ENCODE measurements at places on chromosomes 3 and 15.
A peak's percentile ranks its signal among the peaks of the same experiment; 100 is the strongest.

- no peak for DNase-seq
Observed at GRCh38 chr15:32747921-32748342, 30.1 kb downstream of the GREM1 start.

DNA sequence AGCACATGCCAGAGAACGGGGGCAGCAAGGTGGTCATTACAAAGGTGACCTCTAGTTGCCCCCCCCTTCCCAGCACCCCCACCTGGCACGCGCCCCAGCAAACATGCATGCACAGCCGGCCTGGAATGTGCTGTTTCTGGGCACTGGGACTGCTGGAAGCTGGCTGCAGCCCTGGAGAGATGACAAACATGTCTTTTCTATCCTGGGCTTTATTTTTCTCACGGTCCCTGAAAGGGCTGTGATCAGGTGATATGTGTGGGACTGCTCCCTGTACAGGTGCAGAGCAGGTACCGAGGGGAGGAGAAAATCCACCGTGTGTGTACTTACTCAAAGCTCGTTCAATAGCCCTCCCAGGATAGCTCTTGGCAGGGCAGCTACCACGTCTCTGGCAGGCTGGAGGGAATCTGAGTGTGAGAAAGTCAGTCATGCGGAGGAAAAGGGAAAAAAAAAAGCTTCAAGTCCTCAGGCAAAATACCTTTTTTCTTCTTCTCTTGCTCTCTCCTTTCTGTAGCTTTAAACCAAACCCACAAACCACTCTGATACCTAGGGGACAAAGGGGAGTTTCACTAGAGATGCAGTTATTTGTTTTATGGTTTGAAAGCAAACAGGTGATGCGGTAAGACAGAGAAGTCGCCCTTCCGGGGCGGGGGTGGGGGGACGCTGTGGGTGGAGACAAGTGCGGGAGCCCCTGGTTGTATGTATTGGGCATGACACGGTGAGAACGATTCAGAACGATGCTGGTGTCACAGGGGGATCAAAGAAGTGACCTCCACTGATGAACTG is 5.0 kb upstream of the HES1 start:
- DNase-seq: peak; percentile 23

- DNase-seq: no peak
Observed at GRCh38 chr3:151404316-151404715, 19.8 kb upstream of the P2RY12 start.

DNA sequence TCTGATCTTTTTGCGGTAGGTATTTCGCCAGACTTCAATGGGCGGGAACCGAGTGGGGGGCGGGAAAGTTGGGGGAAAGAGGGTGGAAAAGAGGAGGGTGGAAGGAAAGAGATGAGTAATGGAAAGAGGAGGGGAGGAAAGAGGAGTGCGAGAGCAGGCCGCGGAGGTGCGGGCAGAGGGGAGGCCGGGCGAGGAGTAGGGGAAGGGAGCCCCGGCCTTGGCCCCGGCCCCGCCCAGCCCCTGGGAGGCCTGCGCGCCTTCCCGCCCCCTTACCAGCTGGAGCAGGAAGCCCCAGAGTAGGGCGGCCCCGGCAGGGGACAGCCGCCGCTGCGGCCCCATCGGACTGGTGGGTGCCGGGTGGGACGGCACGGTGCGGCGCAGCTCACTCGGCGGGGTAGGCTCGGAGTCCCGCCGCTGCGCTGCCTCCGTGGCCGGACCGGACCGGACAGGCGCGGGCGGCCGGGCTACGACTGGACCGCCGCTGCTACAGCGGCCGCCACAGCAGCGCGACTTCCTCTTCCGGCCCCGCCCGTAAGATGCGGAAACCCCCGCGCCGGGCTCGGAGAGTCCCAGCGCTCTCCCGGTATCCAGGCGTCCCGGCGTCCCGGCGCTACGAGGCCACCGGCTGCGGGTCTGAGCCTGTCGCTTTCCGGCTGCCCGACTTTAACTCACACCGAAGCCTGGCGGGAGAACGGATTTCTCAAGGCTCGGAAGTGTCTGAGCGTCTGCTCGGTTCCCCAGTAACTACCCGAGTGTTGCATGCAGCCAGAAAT is at the start of gene SPPL2A:
SPPL2A (minus strand) TSS at position 512 of the 773 bp plus-strand sequence; CDS start at position 339, 173 bp downstream.
- DNase-seq: peak; percentile 80

DNA sequence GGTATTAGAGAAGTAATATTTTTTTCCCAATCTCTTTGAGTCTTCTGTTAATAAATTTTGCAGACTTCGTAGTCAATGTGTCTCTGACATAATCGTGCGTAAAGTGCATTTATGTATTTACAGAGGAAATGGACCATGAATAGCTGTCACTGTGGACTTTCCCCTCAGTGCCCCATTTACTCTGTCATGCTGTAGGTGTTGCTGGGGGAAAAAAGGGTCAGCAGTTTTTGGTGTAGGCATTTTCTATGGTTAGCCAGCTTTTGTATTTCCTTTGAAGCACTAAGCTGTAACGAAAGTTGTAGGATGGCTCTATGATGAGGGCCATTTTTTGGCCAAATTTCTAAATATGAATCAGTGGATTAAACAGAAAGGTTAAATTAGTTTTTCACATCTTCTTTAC is 598.4 kb downstream of the FGF12 start:
- no peak for DNase-seq

- no peak for DNase-seq
Observed at GRCh38 chr3:78972617-78973301, 795.0 kb downstream of the ROBO1 start.

DNA sequence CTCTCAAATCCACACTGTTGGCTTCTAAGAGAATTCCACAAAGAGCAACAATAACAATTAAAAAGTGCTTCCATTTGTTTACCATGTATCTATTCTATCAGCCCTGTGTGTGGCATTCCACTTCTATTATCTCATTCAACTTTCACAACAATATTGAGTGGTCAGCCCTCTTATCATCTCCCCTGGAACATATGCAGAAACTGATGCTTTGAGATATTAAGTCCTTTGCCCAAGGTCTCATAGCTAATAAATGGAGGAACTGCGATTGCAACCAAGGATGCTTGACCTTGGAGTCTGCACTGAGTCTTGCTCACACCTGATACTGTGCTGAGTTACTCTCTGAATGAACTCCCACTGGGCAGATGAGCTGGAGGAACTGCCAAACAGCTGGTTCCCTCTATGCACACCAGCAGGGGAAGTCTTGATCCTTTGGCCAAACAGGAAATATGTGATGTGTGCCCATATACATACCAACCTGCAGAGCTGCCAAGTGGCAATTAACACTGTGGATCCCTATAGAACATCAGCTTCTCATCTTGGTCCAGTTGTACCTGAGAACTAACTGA is 144.7 kb upstream of the WNT5A start:
- DNase-seq: no peak

- DNase-seq: no peak
Observed at GRCh38 chr3:46242120-46242519, at the start of gene CCR3. CCR3 (plus strand) TSS chr3:46242460; CDS start chr3:46265159, 22,699 bp downstream.

DNA sequence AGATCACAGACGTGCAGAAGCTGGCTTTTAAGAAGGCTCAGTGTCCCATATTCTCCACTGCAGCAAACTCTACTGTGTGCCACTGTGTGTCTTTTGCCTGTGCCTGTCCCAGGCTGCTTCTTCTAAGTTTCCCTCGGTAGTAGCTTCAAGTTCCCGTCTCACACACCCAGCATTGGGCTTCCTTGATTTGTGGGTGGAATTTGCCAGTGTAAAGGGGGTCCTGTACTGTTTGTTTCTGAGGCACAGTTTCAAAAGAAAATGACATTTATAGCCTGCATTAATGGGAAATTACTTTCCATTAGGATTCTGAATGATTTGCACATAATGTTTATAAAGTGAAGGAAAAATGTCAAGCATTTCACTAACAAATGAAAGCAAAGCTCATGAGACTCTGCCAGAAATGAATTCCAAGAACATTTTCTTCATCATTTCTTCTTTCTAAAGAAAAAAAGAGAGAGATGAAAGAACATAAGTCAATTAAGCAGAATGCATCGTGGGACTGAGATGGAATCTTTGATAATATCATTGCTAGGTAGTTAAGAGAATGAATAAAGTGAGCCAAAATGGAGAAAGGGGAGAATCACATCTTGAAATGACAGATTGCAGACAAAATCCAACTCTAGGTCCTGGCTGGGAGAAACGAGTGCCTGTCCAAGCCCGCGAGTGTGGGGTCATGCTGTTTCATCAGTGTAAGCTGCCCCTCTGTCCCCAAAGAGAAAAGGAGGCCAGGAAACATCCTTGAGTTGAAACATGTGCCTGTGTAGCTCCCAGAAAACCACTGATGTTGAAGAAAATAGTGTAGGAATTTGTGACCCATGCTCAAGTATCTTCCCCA is 48.6 kb upstream of the ADAMTSL3 start:
- no peak for DNase-seq

GRCh38 chr3:38118421-38119247 is 18.3 kb downstream of the ACAA1 start:
- DNase-seq: no peak

GRCh38 chr3:101643009-101643844 is 33.7 kb downstream of the ZBTB11 start:
- DNase-seq: no peak

DNA sequence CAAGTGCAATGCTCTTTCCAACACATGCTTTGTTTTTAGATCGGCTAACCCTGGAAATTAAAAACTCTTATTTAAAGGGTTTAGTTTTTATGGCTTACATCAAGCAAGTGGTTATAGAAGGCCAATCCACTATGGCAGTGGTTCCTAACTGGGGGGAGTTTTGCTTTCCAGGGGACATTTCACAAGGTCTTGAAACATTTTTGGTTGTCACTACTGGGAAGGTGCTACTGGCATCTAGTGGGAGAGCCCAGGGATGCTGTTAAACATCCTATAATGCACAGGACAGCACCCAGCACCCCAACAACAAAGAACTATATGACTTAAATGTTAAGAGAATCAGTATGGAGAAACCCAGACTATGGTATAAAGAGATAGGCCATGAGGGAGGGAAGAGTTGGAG is 439.0 kb downstream of the NTRK3 start:
- DNase-seq: no peak

GRCh38 chr3:454986-455385 is 258.4 kb downstream of the CHL1 start:
- no peak for DNase-seq

DNA sequence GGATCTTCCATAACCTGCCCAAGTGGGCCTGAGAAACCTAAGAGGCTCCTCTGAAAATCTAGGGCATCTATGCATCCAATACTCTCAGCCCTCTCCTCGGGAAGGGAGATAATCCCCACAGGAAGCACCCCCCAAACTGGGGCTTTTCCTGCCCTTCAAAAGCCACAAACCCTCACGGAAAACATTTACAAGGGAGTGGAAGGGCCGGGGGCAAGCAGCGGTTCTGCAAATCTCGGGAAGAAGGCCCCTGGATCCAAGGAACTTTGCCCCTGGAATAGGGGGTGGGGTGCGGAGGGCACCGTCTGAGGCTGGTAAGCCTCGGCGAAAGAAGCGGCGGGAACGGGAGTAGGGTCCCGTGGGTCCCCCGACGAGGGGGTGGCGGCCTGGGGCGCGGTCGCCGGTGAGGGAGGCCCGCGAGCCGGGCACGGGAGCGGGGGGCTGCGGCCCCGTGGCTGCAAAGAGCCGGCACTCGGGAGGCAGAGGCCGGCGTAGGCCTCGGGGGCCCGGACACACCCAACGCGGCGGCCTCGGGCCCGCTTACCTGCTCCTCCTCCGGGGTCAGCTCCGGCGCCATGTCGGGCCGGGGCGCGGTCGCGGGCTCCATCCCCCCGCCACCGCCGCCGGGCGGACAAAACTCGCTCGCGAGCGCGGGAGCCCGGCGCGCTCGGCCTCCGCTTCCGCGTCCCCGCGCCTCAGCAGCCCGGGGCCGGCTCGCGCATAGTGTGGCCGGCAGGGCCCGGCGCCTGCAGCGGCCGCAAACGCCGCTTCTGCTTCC is 755 bp downstream of the PTPN9 start:
- DNase-seq: peak; percentile 20

DNA sequence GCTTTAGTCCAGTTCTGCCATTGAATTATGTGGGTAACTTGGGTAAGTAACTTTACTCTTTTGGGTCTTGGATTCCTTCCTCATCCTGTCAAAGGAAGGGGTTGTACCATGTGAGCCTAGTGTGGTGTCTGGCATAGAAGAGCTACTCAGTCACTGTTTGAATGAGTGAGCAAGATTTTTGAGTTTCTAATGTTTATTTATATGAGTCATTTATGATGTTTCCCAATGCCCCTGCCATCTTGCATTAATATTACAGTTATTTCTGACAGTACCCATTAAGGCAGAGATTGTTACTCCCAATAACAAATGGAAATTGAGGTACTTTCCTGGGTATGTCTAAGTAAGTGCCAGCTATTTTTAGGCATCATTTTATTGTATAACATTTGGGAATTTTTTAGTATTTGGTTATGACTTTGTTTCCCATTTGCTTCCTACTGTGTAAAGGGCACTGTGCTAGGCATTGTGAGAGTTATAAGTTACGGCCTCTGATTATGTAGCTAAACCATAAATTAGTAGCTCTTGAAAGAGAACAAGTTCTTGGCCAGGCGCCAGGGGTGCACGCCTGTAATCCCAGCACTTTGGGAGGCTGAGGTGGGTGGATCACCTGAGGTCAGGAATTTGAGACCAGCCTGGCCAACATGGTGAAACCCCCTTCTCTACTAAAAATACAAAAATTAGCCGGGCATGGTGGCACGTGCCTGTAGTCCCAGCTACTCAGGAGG is 23.5 kb downstream of the NR1D2 start:
- no peak for DNase-seq

DNA sequence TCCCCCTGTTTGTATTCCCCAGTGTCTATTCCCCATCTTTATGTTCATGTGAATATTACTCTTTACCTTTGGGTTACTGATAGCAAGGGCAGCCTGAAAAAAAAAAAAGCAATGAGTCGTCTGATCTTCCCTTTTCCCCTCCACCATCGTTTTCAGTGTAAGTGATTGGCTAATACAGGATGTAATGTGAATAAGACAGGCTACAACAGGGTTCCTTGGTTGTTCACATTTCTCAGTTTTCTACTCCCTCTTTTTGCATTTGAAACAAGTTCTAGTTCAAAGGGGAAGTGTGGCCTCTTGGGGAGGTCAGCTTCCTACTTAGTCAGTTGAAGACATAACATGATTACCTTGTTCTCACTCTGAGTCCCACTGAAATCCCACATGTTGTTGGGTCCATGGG is 278.0 kb upstream of the TRIM42 start:
- DNase-seq: no peak

GRCh38 chr3:154105218-154105975 is 15.8 kb upstream of the ARHGEF26 start:
- no peak for DNase-seq

DNA sequence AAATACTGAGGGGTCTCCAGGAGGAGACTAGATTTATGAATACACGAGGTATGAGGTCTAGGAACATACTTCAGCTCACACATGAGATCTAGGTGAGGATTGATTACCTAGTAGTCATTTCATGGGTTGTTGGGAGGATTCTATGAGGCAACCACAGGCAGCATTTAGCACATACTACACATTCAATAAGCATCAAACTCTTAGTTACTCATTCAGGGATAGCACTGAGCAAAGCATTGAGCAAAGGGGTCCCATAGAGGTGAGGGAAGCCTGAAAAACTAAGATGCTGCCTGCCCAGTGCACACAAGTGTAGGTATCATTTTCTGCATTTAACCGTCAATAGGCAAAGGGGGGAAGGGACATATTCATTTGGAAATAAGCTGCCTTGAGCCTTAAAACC is 4.5 kb downstream of the CCR5 start:
- DNase-seq: no peak

Data from CD4-positive, alpha-beta T cell treated with Interleukin-17A for 1 hour (primary cell).